ENCODE measurements at places on chromosomes 2 and 18.

DNA sequence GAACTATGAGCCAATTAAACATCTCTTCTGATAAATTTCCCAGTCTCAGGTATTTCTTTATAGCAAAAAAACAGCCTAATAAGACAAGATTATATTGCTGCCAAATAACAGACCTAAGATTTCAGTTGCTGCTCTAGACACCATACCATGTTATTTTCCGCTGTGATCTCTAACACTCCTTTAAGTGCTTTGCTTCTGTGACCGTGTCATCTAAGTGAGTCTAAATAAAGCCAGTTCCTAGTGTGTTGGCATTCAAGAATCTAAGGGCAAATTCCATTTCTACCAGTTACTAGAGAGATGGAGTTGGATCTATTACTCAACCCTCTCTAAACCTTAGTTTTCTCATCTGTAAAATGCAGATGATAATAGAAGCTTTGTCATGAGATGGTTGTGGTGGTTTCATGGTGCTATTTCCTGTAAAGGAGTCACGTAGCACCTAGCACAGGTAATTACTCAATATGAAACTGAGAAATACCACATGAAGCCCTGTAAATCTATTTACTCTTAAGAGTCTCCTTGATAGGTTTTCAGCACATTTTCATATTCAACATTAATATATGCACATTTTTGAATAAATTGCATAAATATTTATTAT, 40.5 kb downstream of the SPHKAP start:
- no peak for DNase-seq

DNA sequence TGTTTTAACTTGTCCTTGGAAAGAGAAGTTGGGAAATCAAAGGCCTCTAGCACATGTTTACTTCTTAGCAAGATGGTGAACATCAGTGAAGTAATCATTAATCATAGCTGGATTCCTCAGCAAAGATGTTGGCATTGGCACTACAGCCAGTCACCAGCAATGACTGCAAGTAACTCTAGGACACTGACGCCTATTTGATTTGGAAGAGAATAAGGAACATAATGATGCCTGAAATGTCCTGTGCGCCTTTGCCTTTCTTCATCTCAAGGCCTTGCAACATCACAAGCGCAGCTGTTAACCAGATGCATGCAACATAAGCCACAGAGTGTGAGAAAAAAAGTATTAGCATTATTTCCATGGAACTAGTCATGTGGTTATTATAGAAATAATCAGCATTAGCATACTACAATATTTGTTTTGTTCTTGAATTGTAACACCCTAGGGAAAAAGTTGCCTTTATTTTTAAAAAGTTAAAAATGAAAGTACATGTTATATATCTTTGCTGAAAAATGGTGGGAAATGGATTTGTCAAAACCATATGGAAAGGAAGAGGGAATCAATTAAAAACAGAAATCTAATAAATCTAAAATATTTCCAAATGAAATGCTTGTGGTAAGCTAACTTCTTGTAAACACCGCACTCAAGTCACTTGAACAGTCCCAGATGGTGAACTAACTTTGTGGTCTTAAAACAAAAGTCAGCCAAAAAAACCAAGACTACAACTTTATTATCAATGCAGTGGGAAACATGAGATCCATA, 55.6 kb downstream of the THADA start:
- no peak for DNase-seq

- peak; percentile 40 for DNase-seq
Measured at GRCh38 chr2:208025037-208025813, at the start of gene PLEKHM3. PLEKHM3 (minus strand) TSS chr2:208025527; CDS start chr2:208001639, 23,888 bp downstream.

- DNase-seq, result no peak
Measured at GRCh38 chr18:78728784-78729467, 250.7 kb upstream of the SALL3 start.

- DNase-seq, result no peak
Measured at GRCh38 chr18:7452331-7452730, 114.8 kb upstream of the PTPRM start.

- no peak for DNase-seq
Measured at GRCh38 chr2:158904627-158905177, 63.7 kb upstream of the TANC1 start.

DNA sequence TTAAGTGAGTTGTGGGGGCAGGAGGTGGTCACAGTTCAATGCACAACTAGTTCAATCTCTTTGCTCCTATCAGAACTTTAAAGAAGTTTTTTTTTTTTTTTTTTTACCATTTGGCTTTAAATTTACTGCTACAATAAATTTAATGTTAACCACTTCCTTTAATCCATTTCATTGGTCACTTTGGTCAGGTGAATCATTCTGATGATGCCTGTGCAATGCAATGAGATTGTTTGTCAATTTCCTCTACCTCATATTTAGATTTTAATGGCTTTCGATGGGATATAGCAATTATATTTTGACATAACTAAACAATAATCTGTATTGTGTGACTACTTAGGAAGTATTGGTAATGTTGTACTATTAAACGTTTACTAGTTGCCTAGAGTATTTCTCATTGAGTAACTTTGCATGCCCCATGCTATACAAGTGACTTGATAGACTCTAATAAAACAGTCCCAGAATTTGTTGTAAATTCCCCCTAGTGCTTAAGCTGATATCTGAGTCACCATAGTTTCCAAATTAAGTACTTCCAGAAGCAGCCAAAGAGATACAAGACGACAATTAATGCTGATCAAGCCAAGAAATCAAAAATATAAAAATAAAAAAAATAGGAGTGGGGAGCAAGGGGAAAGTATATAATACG, 52.9 kb upstream of the SERPINB2 start:
- no peak for DNase-seq

GRCh38 chr2:71886241-71886640, 261.4 kb downstream of the CYP26B1 start:
- no peak for DNase-seq

DNA sequence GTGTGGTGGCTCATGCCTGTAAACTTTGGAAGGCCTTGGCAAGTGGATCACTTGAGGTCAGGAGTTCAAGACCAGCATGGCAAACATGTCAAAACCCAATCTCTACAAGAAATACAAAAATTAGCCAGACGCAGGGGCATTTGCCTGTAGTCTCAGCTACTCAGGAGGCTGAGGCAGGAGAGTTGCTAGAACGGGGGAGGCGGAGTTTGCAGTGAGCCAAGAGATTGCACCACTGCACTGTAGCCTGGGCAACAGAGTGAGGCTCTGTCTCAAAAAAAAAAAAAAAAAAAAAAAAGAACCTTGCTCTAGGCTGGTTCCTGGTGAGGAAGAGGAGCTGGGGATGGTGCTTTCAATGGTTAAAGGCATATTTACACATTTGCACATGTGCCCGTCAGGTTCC, 129.4 kb downstream of the LYPD6B start:
- DNase-seq, result no peak

GRCh38 chr2:38619458-38620164, 16.9 kb upstream of the HNRNPLL start:
- no peak for DNase-seq

- DNase-seq, result peak; percentile 13
Measured at GRCh38 chr2:70647873-70648481, 94.4 kb upstream of the TGFA start.

- DNase-seq, result no peak
Measured at GRCh38 chr2:16578081-16578480, 87.6 kb downstream of the CYRIA start.

- no peak for DNase-seq
Measured at GRCh38 chr2:187126247-187127005, 277.5 kb upstream of the ZSWIM2 start.

DNA sequence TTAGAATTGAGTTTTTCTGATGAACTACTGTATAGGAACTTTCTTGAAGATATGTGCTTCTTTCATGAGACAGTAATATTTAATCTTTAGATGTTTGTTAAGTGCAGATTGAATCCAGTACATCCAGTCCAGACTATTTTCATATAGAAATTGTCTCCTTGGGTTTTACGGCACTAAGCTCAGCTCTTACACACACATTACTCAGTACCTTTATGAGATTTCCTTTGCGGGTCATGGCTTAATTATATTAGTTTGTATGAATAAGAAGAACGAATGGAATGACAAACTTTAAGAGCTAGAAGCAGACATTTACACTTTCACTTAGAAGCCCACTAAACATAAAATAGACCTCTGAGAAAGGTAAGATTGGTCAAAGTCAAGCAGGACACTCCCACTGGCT, 223.3 kb upstream of the THUMPD2 start:
- no peak for DNase-seq

DNA sequence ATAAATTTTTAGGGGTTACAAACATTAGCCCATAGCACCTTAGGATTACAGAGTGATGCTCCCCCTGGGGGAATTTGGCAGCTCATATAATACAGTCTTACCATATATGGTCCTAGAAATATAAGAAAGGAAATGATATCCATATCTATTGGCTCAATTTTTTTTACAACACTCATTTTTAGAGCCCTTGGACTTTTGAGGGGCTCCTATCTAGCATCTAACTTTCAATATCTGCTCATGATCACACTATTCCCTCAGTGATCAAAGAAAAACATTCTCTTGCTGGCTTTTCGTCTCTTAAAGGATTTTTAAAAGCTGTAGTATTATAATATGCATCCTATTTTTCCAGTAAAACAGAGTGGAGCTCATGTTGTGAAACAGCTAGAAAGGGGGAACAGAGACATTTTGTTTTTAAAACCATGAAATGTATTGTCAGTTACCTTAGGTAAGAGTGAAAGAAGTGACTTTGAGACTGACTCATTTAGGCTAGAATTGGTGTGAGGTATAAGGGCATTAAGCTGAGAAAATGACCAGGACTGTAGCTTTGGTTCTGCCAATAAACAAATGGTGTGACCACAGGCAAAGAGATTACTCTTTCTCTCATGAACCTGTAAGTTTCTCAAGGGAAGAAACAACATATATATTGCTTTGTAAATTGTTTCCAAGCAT, 65.8 kb downstream of the ALPK2 start:
- no peak for DNase-seq

DNA sequence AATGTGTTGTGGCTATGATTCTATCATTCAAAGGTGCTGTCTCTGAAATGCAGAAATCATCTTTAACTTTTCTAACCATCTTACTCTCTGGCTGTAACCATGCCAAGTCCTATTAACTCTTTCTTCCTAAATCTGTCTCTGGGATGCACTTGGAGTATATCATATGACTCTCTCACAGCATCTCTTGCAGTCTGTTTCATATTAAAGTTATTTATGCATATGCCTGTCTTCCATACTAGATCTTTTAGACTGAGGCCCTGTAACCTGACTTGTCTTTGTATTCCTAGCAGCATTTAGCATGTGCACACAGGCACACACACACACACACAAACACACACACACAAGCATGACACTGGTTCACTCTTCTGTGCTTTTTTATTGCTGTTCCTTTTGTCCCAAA, 320.6 kb downstream of the ETAA1 start:
- no peak for DNase-seq
